CD8-positive, alpha-beta T cell (primary cell): ENCODE measurements at places on chromosomes 3 and 15. TPM values are rescaled to one million over a fixed set of nuclear protein-coding genes. Genes with fewer than 3 reads are reported as not detected.

The PIF1 gene
- 0.50 TPM for total RNA-seq

The CFAP92 gene
- total RNA-seq, result 0.60 TPM

DNA sequence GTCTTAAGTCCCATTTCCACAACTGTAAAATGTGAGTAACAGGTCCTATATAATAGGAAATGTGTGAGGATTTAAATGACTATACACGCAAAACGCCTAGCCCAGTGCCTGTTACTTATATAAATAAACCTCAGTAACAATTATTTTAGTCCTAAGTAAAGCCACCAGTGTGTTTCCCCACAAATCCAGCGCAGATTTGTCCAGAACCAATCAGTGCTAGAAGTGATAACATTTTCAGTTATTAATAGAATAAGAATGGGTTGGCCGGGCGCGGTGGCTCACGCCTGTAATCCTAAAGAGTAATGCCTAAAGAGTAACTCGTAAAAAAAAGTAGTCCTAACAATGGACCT, 561 bp downstream of the RPAP1 start:
- no peak for DNase-seq

- no peak for DNase-seq
These were observed 43.2 kb downstream of the GOLGA8S start for GRCh38 chr15:23397779-23398178.

DNA sequence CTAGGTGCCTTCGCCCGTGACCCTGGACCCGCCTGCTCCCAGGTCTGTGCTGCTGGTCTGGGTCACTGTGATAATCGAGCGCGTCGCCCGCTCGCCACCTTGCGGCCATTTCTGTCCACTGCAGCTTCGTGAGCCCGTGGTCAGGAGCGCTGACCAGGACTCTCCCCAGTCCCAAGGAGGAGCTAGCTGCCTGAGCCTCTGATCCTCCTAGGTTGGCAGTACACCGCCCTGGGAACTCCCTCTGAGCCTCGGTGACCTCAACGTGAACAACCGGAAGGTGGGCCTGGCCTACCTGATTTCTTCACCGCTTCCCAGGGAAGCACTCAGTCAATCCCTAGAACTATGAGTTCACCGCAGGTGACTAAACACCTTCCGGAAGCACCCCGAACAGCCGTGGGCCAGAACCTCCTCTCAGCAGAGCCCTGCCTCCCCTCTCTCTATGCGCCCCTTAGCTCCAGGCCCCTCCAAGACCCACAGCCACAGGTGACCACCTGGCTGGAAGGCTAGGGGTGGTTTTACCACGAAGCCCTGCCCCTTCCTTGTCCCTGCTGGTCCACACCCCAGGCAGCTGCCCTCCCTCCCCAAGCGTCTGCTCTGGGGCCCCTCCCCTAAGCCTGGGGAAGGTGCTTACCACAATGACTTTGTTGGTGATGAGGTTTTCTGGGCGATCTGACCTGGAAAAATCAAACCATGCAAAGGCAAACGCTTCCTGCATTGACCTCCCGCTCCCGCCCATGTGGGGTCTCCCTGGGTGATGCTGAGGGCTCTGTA, 9.7 kb downstream of the PLA2G4D start:
- DNase-seq, result peak; percentile 59
